Left ventricle myocardium inferior (tissue), 1 donor: ENCODE measurements at places on chromosomes 6 and 20. TPM values are rescaled to one million over a fixed set of nuclear protein-coding genes. Genes with fewer than 3 reads are reported as not detected.

- no peak for DNase-seq
Observed at GRCh38 chr6:1386038-1386709, 3.2 kb upstream of the FOXF2 start.

ENPP5 gene
- total RNA-seq, result 3.0 TPM

DEFB114 gene
- total RNA-seq, result not detected

GRCh38 chr20:2747676-2748235, 52.7 kb downstream of the CPXM1 start:
- DNase-seq, result no peak

- peak; percentile 49 for DNase-seq
Observed at GRCh38 chr6:108133594-108134179, 32.1 kb upstream of the NR2E1 start.

HLA-G gene
- total RNA-seq, result not detected

GRCh38 chr6:36340618-36341454, 4.1 kb upstream of the BNIP5 start:
- DNase-seq, result peak; percentile 77

- DNase-seq, result no peak
Observed at GRCh38 chr6:11413117-11413687, 124.3 kb upstream of the TMEM170B start.

DNA sequence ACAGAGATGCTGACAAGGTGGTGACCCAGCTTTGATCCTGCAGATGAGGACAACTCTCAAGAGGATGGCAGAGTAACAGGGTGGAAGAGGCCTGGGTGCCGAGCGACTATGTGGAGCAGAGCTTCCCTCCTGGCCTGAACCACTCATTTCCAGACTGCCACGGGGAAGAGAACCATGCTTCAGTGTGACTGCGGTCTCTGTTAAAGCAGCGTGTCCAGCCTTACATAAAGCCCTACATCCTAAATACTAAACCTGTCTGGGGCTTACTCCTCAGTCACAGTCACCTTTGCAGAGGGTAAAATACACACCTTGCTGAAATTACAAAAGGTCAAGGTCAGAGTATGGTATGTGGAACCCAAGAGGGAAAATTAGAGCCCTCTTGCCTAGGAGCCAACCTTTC, 312.9 kb downstream of the CDC5L start:
- no peak for DNase-seq

- no peak for DNase-seq
Observed at GRCh38 chr6:149483849-149484655, 762 bp downstream of the ZC3H12D start.

GRCh38 chr6:428047-428603, 36.6 kb downstream of the IRF4 start:
- DNase-seq, result no peak
